ENCODE measurements at places on chromosomes 1 and 21.

DNA sequence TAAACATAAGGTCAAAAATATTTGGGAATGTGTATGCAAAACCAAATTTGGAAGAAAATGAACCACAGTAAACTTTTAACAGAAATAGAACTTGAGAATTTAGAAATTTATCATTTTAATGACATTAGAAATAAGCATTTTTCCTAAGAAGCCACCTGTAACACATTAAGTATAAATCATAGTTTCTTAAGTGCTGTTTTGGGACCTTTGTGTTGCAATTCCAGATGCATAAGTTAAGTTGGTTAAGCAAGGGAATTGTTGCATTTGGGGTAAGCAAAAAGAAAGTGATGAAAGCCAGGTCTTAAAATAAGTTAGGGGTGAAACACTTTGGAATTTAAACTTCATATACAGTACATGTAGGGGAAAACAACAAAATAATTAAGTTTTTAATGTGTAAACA is 49.8 kb downstream of the CDKN2C start:
- no peak for DNase-seq

- DNase-seq: no peak
Observed at GRCh38 chr1:33943978-33944377, 80.1 kb downstream of the HMGB4 start.

- no peak for DNase-seq
Observed at GRCh38 chr1:163054181-163054591, 15.0 kb upstream of the RGS4 start.

DNA sequence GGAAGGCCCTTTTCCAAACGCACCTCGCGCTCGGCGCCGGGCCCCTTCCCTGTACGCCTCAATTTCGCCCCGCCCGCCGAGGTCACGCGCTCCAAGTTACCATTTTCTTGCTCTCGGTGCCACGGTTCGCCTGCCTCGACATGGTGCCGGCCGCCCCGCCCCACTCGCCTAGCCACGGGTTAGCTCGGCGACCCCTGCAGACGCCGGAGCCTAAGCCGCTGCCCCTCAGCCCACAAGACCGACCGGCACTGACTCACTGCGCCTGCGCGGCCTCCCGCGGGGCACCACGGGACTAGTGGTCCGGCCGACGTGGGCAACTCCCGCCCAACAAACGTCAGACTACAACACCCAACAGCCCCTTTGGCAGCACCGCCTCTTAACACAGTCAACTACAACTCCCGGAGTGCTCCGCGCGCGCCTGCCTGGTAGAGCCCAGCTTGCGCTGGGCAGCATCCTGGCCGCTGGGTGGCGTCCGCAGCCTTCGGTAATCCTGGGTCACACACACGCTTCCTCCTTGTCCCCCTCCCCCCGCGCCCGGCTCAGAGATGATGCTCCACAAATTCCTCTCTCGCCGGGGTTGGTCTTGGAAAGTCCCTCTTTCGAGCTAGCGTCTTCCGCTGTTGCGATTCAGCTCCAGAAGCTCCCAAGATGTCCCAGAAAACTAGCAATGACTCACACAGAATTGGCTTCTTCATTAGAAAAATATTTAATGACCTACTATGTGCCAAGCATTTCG is at the start of gene TRAPPC3:
Gene TRAPPC3, minus strand, starts transcription at position 250 of the 736 bp plus-strand sequence. Its CDS starts 108 bp downstream, at position 142.
- peak; percentile 99 for DNase-seq
